ENCODE measurements at places on chromosomes 16 and 17.

- DNase-seq: no peak
Measured at GRCh38 chr16:81649561-81650184, 129.4 kb upstream of the PLCG2 start.

- DNase-seq: no peak
Measured at GRCh38 chr17:71327376-71328059, 793.3 kb upstream of the SOX9 start.

- no peak for DNase-seq
Measured at GRCh38 chr17:50688245-50688644, 19.5 kb downstream of the ANKRD40 start.

GRCh38 chr16:59394526-59394925 lies 660.4 kb upstream of the GOT2 start:
- no peak for DNase-seq

- no peak for DNase-seq
Measured at GRCh38 chr16:30026449-30026848, 3.5 kb downstream of the C16orf92 start.

- no peak for DNase-seq
Measured at GRCh38 chr16:30912794-30913412, 10.5 kb upstream of the FBXL19 start.

DNA sequence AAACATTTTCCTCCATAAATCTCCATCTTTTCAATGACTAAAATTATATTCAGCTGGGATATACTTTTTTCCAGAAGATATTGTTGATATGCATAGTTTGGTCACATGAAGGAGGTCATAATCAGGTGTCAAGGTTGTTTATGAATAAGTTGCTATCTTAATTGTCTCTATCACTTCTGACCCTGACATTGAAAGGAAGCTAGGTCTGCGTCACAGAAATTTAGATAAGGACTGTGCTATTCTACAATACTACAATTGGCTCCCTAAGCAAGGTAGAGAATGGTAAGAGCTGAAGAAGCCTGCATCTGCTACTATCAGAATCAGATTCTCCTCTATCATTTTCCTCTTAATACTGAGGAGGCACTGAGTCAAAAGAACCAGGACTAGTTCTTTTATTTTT lies 67.5 kb downstream of the CACNG1 start:
- no peak for DNase-seq

- DNase-seq: no peak
Measured at GRCh38 chr16:81366316-81366932, 51.7 kb downstream of the GAN start.

GRCh38 chr17:75457047-75457654 lies 716 bp downstream of the TMEM94 start:
- DNase-seq: no peak

DNA sequence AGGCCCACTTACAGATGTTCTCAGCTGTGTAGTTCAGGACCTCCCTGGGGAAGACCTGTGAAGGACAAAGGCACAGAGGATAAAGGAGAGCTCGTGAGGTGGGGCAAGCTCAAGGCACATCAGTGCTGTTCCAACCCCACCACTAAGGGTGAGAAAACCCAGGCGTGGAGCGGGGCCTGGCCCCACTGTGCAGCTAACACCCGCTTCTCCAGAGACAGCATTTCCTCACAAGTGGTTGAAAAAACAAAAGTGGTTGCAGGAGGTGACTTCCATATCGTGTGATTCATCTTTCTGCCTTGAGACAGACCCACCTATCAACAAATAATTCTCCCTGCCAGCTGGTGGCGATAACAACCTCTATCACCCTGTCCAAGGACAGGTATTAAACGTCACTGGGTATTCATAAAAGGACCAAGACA lies 30.0 kb downstream of the SNN start:
- DNase-seq: no peak

DNA sequence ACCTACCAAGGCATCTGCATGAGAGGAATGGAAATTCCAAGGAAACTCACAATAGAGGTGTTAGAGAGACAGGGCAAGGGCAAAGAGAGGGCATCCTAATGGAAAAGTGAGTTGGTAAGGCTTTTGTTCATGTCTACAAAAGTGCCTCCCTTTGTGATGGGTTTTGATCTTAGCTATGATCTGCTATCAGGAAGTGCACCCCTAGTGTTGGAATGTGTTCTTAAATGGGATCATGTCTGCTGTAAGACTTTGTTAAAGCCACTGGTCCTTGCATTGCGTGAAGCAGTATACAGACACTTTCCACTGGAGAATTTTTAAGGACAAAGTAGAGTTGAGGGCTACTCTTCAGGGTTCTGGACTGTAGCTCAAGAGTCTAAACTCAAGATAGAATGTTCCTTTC lies 92.0 kb downstream of the MAP2K6 start:
- no peak for DNase-seq

- DNase-seq: no peak
Measured at GRCh38 chr17:56887552-56888467, 26.0 kb downstream of the TRIM25 start.

- DNase-seq: no peak
Measured at GRCh38 chr17:32631341-32632096, 144.7 kb downstream of the CDK5R1 start.

DNA sequence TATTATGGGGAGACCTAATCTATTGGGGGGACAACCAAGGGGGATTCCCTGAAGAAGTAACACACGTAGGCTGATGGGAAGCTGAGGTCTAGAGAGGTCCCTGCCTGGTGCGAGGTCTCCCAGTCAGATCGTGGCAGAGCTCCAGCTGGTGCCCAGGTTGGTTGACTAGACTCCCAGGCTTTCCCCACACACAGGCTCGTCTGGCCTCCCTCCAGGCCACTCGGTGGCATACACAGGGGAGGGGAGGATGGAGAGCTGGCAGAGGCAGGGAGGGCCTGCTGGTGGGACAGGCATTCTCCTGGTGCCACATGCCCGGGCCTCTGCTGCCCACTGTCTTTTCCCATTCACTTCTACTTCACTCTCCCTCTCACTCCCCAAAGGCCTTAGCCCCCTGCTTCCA lies 8.5 kb upstream of the SOCS3 start:
- DNase-seq: no peak

DNA sequence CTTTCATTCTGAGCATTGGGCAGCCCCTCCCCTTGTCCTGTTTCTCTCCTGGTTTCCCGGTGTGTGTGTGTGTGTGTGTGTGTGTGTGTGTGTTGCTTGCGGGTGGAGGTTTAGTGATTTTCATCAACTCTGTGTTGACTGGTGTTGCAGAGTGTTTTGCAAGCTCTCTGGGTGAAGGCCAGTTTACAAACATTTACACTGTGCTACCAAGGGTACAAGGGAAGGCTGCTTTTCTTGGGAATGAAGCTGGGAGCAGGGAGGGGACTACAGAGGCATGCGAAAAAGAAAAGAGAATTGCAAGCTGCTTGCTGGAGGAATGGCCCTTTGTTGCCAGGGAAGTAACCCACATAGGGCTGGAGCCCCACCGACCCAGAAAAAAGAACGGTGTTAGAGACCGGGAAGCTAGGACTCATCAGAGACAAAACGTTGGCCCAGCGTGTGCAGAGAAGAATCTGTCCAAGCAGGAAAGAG lies 29.6 kb downstream of the HS3ST3B1 start:
- no peak for DNase-seq

DNA sequence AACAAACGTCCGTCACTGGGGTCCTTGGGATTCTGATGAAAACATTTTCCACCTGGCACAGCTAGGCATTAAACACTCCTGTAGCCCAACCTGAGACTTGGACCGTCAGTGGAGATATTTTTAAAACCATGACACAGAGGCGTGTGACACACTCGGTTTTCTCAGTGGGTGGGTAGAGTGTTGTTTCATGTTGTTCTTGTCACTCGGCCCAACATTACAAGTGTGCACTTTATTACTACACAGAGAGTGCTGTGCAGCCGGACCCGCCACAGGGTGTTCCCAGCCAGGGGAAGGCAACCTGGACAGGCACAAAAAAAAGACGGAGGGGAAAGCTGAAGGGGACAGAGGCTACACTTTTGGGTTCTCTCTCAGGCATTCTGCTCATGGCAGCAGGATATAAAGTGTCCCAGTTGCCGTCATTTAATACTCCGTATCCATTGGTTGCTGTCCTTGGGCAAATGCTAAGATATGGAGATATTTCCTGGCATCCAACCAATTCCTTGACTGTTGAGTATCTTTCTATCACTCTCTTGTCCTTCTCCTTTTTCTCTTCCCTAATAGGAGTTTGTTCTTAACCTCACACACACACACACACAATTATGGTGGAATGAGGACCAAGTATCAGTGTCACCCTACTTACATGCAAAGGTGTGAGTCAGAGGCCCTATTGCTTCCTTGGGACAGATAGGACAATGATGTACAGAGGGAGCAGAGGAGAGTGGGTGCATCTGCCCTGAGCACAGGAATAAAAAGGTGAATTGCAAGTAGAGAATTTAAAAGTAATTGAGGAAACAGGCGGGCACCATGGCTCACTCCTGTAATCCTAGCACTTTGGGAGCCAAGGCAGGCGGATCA lies 154.1 kb upstream of the SOX9 start:
- DNase-seq: no peak

DNA sequence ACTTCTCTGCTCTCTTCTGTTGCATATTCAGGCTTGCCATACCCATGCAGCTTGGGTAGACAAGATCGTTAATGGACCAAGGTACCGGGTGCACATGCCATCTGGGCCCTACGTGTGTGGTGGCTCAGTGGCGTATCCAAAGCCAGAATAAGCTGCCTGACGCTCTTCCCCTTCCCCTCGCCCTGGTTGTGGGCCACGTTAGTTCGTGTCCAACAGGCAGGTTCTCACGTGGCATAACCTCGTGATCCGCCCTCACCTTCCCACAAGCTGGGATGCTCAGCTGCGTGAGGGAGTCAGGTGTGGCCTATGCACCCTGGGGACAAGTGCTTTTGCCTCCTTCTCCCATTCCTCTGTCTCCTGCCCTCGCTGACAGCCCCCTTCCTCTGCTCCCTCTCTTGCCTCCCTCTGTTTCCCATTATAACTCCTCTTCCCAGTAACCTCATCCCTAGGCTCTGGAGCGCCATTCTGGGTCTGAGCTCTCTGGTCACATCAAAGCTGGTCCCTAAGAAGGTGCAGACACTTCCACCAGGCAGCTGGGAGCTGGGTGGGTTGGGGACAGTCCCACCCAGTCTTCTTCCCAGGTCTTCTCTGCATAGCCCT lies 77.6 kb downstream of the PLD6 start:
- DNase-seq: no peak

DNA sequence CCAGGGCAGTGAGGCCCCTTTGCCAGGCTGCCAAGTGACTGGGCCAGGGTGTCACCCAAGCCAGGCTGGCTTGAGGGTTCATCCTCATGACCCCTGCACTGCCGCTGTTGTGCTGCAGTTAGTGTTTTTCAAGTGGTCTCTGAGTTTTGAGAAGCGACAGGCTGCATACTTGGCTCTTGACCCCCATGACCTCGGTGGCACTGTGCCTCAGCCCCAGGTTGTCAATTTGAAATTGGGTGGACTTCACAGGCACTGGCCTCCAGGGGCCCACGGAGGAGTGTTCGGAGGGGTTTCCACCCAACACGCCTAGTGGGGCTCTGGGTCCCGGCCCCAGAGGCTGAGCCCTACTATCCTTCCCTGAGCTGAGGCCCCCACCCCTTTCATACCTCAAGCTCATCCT lies 42.7 kb downstream of the DHRS7B start:
- DNase-seq: no peak

DNA sequence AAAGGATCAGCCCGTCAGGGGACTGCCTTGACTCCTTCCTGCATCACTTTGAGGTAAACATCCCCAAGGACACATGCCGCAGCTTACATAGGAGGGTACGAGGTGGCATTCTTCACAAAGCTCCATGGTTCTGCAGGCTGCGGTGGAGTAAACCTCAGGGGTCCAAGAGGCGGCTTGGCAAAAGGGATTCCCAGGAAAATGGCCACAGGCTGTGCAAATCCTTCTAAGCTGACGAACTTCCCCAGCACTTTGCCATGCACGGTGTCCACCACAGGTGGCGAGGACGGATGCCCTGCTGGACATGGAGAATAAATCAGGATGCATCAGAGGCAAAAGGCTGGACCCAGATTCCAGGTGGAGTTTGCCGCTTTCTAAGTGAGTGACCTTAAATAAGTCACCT lies 4.2 kb downstream of the CES1 start:
- no peak for DNase-seq

GRCh38 chr16:10851512-10851911 lies 25.5 kb upstream of the CIITA start:
- DNase-seq: no peak

DNA sequence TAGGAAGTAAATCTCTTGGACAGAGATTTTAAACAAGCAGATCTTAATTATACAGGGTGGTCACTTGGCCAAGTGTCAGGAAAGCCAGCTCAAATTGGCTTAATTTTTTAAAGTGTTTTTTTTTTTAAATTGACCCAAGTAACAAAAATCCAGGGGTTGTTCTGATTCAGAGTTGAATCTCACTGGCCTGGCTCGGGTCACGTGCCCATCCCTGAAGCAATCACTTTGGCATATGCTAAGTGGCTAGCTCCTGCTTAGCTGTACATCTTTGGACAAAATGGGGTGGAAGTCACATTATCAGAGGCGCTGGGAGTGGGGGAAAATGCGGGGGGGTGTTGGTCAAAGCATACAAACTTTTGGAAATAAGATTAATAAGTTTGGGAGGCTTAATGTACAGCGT lies 23.6 kb downstream of the CLEC19A start:
- DNase-seq: no peak

DNA sequence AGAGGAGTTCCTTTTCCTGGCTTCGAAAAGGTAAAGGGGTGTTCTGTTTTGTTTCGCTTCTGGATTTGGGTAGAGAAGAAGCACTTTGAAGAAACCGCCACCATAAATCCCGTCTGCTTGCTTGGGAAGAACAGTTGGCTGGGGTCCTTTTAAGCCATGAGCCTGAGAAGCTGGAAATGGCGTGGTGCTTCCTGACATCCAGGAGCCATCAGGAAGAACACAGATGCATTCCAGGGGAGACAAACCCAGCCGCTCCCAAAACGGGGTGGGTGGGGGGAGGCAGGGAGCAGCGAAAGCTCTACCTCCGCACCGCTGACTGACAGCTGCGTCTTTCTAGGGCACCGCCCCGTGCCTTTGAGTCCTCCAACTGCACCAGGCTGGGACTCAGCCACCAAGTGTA lies 91.6 kb downstream of the ZDHHC7 start:
- DNase-seq: no peak

GRCh38 chr16:53839150-53839549 lies 135.2 kb downstream of the FTO start:
- no peak for DNase-seq

GRCh38 chr16:30745082-30745481 lies 3.1 kb upstream of the PHKG2 start:
- DNase-seq: no peak

Data from activated T-helper 9 cell treated with anti-CD3 and anti-CD28 coated beads, Interleukin-2, amount 50 U/mL, for 16 hours (primary cell).